Stimulated activated naive B cell treated with anti-CD40 and anti-IgM and Interleukin-4, amounts not matched to agents 10 μg/mL and 1 μg/mL and 100 μg/mL, for 72 hours (primary cell): ENCODE measurements at places on chromosomes 4 and X.
A peak's percentile ranks its signal among the peaks of the same experiment; 100 is the strongest.

GRCh38 chr4:11021333-11021732 is 336.8 kb upstream of the CLNK start:
- no peak for DNase-seq
- H3K4me3 ChIP-seq: no peak overlapping the region
- H3K27me3 ChIP-seq: no peaks in the 10 kb centered on the region
- H3K4me1 ChIP-seq: peaks cover 5% of the 10 kb centered on the region
- no peaks in the 10 kb centered on the region for H3K36me3 ChIP-seq

GRCh38 chr4:80454040-80454439 is 118.5 kb downstream of the CFAP299 start:
- H3K4me3 ChIP-seq: no peak overlapping the region
- no peaks in the 10 kb centered on the region for H3K27me3 ChIP-seq
- no peak for DNase-seq
- H3K27ac ChIP-seq: no peak overlapping the region
- H3K36me3 ChIP-seq: no peaks in the 10 kb centered on the region

DNA sequence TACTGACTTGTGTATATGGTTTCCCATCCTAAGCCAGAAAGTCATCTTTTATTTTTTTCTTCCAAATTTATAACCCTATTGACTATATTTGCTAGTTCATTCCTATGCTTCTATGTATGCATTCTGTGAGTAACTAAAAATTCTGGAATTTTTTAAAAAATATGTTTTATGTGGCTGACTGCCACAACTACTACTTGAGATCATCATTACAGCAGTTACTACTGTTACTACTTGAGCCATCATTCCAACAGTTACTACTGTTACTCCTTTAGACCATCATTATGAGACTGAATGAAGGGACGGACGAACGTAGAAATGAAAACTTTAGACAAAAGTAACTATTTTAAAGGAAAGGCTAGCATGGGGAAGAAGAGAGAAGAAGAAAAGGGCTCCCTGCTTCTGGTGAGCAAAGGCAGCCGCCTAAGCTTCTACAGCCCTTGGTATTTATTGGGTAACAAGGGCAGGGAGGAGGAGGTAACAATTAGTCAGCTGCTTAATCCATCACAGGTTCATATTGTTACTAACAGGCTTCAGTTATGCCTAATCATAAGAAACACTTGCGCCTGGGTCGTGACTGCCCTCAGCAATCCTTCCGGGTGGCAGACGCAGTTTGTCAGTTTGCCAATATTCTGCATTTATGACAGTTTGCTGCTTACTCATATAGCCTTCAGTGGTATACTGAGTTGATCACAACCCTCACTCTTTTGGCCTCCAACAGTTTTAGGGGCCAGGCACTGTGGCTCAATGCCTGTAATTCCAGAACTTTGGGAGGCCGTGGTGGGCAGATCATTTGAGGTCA is 80.4 kb downstream of the PDLIM5 start:
- no peak overlapping the region for H3K4me3 ChIP-seq
- H3K27ac ChIP-seq: no peak overlapping the region

DNA sequence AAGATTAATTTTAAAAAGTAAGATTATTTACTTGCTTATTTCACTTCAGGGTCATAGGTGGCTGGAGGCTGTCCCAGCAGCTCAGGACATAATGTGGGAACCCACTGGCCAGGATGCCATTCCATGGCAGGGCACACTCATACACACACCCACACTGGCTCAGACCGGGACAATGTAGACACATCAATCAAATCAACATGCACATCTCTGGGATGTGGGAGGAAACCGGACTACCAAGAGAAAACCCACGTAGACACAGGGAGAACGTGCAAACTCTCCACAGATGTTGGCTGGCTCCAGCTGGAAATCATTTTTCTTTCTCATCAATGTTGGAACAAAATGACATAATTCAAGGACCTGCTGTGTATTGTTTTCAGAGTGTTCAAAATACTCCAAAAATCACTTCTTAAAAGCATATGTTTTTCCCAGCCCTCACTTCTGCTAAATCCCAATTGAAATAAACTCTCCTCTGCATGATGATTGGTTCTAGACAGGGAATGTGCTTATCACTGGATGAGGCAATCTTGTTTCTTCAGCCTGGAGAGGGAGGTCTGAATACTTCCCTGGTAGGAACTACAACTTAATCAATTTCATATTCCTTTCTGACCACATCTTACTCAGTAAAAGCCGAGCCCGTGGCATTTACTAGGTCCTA is 18.6 kb upstream of the CPE start:
- no peak for DNase-seq
- no peak overlapping the region for H3K4me3 ChIP-seq
- H3K4me1 ChIP-seq: no peaks in the 10 kb centered on the region
- H3K27me3 ChIP-seq: peaks cover 31% of the 10 kb centered on the region

DNA sequence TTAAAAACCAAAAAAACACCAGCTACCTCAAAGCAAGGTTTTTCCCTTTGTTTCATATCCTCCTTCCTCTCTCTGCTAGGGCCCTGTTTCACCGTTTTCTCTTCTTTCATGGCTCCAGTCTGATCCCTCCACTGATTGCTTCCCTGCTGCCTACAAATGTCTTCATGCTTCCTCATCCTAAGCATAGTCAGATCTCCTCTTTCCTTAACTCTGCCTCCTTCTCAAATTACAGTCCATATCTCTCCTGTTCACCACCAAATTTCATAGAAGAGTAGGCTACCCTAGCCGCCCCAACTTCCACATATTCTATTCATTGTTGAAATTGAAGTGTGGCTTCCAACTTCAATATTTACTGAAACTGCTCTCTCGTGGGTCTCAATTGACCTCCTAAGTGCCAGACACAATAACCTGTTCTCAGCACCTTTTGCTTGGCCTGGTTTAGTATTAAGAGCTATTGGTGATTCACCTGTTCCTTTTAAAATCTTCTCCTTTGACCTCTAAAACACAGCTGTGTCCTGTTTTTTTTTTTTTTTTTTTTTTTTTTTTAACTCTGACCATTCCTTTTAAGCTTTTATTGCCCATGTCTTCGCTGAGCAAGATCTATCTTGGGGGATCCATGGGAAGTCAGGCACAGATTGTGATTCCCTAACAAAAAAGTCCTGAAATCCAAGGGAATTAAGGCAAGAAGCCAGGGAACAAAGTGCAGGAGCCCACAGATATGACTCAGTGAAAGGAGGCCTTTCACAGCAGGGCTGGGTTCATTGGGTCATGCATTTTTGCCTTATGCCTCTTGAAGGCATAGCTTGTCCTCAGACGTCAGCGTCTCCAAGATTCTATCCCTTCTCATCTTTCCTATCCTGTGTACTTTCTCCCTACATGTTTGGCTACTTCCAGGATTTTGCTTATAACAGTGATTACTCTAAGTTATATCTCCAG is 85.4 kb downstream of the RPS3A start:
- H3K27ac ChIP-seq: no peak overlapping the region
- no peaks in the 10 kb centered on the region for H3K27me3 ChIP-seq
- DNase-seq: no peak
- H3K4me3 ChIP-seq: no peak overlapping the region
- no peaks in the 10 kb centered on the region for H3K36me3 ChIP-seq

GRCh38 chr4:54517781-54518444 is 139.8 kb upstream of the KIT start:
- no peak overlapping the region for H3K4me3 ChIP-seq
- H3K27ac ChIP-seq: no peak overlapping the region
- no peak for DNase-seq
- no peaks in the 10 kb centered on the region for H3K27me3 ChIP-seq

DNA sequence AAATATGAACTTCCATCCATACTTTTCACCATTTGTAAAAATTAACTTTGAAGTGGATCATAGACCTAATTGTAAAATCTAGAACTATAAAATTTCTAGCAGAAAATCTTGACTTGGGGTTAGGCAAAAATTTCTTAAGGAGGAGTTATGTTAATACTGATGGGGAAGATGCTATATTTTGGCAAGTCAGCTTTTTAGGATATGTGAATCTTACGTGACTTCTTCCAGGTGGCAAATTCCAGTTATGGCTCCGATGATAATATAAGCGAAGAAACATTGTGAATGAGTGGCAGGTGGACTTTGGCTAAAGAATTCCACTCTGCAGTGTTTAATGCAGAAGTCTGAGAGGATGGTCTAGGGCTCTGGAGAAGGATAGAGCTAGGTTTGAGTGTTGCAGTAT is 1.5 kb downstream of the PRPS2 start:
- DNase-seq: no peak
- H3K36me3 ChIP-seq: peaks cover 1% of the 10 kb centered on the region
- H3K27ac ChIP-seq: peak overlapping the region; percentile 37
- peak overlapping the region; percentile 76 for H3K4me3 ChIP-seq
- no peaks in the 10 kb centered on the region for H3K27me3 ChIP-seq

DNA sequence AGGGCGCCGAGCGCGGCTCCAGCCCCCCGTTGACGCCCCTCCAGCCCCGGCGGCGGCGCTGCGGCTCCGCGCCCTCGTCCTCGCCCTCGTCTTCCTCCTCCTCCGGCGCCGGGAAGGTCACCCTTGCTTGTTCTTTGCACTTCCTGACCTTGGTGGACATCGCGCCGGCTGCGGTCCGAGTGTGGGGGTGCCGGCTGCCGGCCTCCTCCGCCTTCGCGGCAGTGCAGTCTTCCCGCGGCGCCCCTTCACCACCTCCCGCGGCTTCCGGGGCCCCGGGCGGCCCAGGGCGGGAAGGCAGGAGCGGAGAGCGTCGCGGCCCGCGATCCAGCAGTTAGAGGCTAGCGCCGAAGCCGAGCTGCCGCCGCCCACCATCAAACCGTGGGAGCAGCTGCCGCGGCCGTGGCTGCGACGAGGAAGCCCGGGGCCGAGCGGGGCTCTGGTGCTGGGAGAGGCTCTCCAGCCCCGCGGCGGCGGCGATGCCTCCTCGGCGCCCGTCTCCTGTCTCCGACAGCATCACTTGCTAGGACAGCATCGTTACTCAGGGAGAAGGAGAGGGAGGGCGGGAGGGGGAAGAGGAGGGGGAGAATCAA is at the start of gene TRPC3:
Gene TRPC3 (minus strand): TSS at position 540 of the 590 bp plus-strand sequence. CDS start 380 bp downstream, at position 160.
- H3K36me3 ChIP-seq: no peaks in the 10 kb centered on the region
- H3K4me3 ChIP-seq: peak within 1 kb of the TSS; percentile 84
- no peak within 1 kb of the TSS for H3K27ac ChIP-seq
- DNase-seq: peak; percentile 2

- H3K27ac ChIP-seq: no peak overlapping the region
- peaks cover 7% of the 10 kb centered on the region for H3K27me3 ChIP-seq
- no peak overlapping the region for H3K4me3 ChIP-seq
- H3K36me3 ChIP-seq: no peaks in the 10 kb centered on the region
These were observed 58.2 kb upstream of the MXD4 start for GRCh38 chr4:2320152-2320551.

- no peak overlapping the region for H3K27ac ChIP-seq
- DNase-seq: no peak
- no peaks in the 10 kb centered on the region for H3K4me1 ChIP-seq
- no peaks in the 10 kb centered on the region for H3K27me3 ChIP-seq
- H3K4me3 ChIP-seq: no peak overlapping the region
These were observed 48.1 kb downstream of the PCDH7 start for GRCh38 chr4:30768277-30768676.
